ENCODE measurements at places on chromosomes 2 and 18. TPM values are rescaled to one million over a fixed set of nuclear protein-coding genes. Genes with fewer than 3 reads are reported as not detected.

The MTA3 gene
- 162 TPM for total RNA-seq

The DNAH7 gene
- total RNA-seq, result 0.27 TPM

The GAL3ST2 gene
- total RNA-seq, result 1.5 TPM

The KANSL1L gene
- total RNA-seq, result 21.2 TPM

The BOK gene
- 33.4 TPM for total RNA-seq

The KLHL14 gene
- 1.9 TPM for total RNA-seq

The PROM2 gene
- 2.2 TPM for total RNA-seq

The CAVIN2 gene
- total RNA-seq, result not detected

The COX5B gene
- 260 TPM for total RNA-seq

The AQP12B gene
- not detected for total RNA-seq

The CABYR gene
- total RNA-seq, result 48.4 TPM

The COL6A3 gene
- 7.3 TPM for total RNA-seq

DNA sequence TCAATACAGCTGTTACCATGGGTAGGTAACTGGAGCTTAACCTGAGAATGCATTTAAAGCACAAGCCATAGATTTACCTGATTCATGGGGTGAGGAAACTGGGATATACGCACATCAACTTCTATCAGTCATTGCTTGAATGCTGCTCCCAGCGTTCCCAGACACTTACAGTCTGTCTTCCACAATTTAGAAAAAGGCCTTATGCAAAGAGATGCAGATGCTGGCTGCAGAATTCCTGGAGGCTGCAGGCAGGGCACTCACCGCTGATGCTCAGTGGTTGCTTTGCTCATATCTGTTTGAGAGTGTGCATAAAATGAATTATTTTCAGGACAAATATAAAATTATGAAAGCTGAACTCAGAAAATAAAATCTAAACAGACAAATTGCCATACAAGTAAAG, 950.7 kb upstream of the PIK3C3 start:
- H3K27ac ChIP-seq, result no peak overlapping the region
- H3K4me3 ChIP-seq, result no peak overlapping the region
- H3K27me3 ChIP-seq, result no peaks in the 10 kb centered on the region
- peak; percentile 29 for DNase-seq

DNA sequence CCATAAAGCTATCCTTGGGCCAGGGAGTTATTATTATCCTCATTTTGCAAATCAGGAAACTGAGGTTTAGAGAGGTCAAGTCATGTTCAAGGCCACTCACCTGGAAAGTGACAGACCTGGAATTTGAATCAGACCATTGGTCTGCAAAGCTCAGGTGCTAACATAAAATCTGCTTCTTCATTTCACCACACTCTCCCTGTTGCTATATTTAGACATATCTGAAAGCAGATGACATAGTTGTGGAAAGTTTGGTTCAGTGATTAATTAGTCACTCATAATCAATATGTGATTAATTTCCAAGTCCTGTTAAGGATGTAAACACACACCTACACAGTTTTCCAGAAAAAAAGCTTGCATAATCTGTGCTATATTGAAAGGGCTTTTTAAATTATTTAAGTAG, 57.4 kb downstream of the LINC00305 start:
- H3K36me3 ChIP-seq, result no peaks in the 10 kb centered on the region
- no peak overlapping the region for H3K27ac ChIP-seq
- H3K4me3 ChIP-seq, result no peak overlapping the region
- no peak for DNase-seq
- H3K4me1 ChIP-seq, result no peaks in the 10 kb centered on the region

DNA sequence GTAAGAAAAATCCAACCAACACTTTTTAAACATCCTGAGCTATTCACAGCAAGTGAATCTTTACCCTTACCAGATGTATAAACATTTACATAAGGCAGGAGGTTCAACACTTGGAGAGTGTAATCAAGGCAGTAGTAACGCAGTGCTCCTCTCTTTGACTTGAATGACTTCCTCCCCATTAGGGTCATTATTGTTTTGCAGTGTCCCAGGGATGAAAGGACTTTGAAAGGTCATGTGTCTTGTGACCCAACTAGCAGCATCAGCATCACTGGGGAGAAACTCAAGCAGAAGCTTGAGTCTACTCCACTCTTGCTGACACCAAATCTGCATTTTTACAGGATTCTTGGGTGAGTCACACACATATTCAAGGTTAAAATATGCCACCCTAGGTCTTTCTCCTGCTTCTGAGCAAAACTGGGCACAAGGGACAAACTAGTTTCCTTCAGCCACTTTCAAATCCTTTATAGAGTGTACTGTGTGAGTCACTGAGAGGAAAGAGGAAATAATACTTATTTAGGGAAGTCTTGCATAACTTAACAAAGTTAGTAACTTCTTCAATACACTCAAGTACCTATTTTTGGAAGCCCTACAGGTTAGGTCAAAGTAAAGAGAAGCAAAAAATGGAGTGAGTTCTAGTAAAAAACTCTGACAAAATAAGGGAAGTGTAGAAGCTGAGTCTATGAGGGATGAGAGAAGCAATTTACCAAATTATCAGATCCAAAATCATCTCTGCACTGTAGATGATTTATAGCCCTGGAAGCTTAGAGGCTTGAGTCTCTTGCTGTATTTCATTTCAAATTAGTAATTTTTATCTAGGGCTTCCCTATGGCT, 51.0 kb upstream of the EML4 start:
- H3K4me3 ChIP-seq, result no peak overlapping the region
- DNase-seq, result peak; percentile 26
- H3K27me3 ChIP-seq, result no peaks in the 10 kb centered on the region
- H3K36me3 ChIP-seq, result no peaks in the 10 kb centered on the region

DNA sequence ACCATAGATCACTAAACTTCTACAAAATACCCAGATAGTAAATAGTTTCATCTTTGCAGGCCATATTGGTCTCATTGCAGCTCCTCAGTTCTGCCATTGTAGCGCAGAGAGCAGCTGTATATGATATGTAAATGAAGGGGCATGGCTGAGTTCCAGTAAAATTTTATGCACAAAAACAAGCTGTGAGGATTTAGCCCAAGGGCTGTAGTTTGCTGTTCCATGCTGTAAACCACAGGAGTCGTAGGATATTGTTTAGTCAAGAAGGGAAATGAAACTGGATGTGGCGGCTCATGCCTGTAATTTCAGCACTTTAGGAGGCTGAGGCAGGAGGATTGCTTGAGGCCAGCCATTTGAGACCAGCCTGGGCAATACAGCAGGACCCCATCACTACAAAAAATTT, 83.0 kb downstream of the MGAT5 start:
- no peak overlapping the region for H3K4me3 ChIP-seq
- no peaks in the 10 kb centered on the region for H3K4me1 ChIP-seq
- no peak overlapping the region for H3K27ac ChIP-seq
- no peaks in the 10 kb centered on the region for H3K36me3 ChIP-seq
- no peak for DNase-seq

DNA sequence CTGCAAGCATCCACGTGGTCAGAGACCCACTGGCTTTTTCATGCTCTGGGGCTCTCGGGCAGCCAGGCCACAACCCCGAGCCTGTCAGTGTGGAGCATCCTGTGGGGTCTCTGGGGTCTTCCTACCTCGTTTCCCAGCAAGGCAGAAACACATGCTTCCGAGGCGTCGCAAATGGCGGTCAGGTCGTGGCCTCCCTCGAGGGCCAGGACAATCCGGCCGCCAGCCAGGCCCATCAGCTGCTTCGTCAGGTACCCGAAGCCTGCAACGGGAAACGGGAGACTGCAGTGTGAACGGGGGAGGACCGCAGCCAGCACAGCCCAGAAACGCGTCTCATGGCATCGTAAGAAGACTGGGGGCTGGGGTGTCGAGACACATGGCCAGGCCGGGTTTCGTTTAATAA, 218.7 kb downstream of the TWIST2 start:
- DNase-seq, result no peak
- H3K36me3 ChIP-seq, result 0 out of 2 replicates have a peak, but pooled peaks cover 3% of the 10 kb centered on the region
- no peak overlapping the region for H3K27ac ChIP-seq
- H3K4me1 ChIP-seq, result no peaks in the 10 kb centered on the region
- H3K27me3 ChIP-seq, result no peaks in the 10 kb centered on the region

GRCh38 chr2:131557558-131558321, 30.1 kb downstream of the CCDC74A start:
- H3K4me1 ChIP-seq, result no peaks in the 10 kb centered on the region
- no peak overlapping the region for H3K27ac ChIP-seq
- no peak for DNase-seq
- no peaks in the 10 kb centered on the region for H3K27me3 ChIP-seq
- H3K36me3 ChIP-seq, result no peaks in the 10 kb centered on the region

GRCh38 chr2:105857076-105857740, 112.5 kb downstream of the NCK2 start:
- DNase-seq, result peak; percentile 35
- H3K27me3 ChIP-seq, result no peaks in the 10 kb centered on the region
- H3K4me3 ChIP-seq, result no peak overlapping the region
- H3K36me3 ChIP-seq, result no peaks in the 10 kb centered on the region
- peak overlapping the region; percentile 87 for H3K27ac ChIP-seq

GRCh38 chr2:161172901-161173540, 12.8 kb downstream of the TANK start:
- no peak overlapping the region for H3K27ac ChIP-seq
- H3K4me1 ChIP-seq, result peaks cover 11% of the 10 kb centered on the region
- no peaks in the 10 kb centered on the region for H3K27me3 ChIP-seq
- DNase-seq, result no peak
- peaks cover 9% of the 10 kb centered on the region for H3K36me3 ChIP-seq

GRCh38 chr2:201237486-201238123, 22.7 kb upstream of the CASP8 start:
- no peak overlapping the region for H3K27ac ChIP-seq
- H3K4me1 ChIP-seq, result no peaks in the 10 kb centered on the region
- H3K36me3 ChIP-seq, result no peaks in the 10 kb centered on the region
- H3K27me3 ChIP-seq, result no peaks in the 10 kb centered on the region
- DNase-seq, result no peak

DNA sequence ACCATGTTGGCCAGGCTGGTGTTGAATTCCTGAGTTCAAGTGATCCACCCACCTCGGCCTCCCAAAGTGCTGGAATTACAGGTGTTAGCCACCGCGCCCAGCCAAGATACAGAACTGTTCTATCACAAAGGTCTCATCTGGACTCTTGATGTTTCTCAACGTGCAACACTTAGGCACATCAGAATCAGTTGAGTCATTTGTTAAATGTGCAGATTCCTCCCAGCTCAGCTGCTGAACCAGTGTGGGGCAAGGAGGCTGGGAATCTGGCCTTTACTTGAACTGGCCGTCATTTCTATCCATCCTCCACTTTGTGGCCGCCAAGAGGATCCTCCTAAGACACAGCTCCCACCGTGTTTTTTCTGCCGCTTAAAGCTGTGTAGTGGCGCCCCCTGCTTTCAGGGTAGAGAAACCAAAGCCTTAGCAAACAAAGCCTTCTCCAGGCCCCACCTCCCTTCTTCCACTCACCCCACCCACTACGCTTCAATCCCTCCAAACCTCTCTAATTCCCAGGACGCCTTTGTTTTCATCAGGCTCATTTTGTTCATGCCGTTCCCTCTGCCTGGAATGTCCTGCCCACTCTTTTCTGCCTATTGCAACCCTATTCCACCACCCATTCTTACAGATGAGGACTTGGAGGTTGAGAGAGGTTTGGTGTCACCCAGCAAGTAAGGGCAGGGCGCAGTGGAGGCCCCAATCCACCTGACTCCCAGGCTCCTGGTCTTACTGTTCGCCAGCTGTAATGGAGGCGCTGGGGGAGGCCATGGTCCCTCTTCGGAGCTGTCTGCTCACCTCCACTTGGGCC, 776 bp upstream of the SPEG start:
- peak overlapping the region; percentile 7 for H3K27ac ChIP-seq
- H3K27me3 ChIP-seq, result peaks cover 35% of the 10 kb centered on the region
- H3K36me3 ChIP-seq, result no peaks in the 10 kb centered on the region

GRCh38 chr2:68762665-68763064, 28.1 kb downstream of the ARHGAP25 start:
- no peaks in the 10 kb centered on the region for H3K27me3 ChIP-seq
- no peaks in the 10 kb centered on the region for H3K36me3 ChIP-seq
- no peak for DNase-seq
- peaks cover 21% of the 10 kb centered on the region for H3K4me1 ChIP-seq
- no peak overlapping the region for H3K4me3 ChIP-seq

GRCh38 chr2:149042881-149043280, 4.4 kb downstream of the LYPD6B start:
- H3K27ac ChIP-seq, result no peak overlapping the region
- H3K27me3 ChIP-seq, result peaks cover 23% of the 10 kb centered on the region
- H3K36me3 ChIP-seq, result 0 out of 2 replicates have a peak, but pooled peaks cover 4% of the 10 kb centered on the region
- no peak overlapping the region for H3K4me3 ChIP-seq
- DNase-seq, result no peak

- H3K36me3 ChIP-seq, result no peaks in the 10 kb centered on the region
- peaks cover 17% of the 10 kb centered on the region for H3K4me1 ChIP-seq
- peaks cover 9% of the 10 kb centered on the region for H3K27me3 ChIP-seq
- H3K4me3 ChIP-seq, result peak within 1 kb of the TSS; percentile 89
- H3K27ac ChIP-seq, result no peak within 1 kb of the TSS
These were observed at the start of gene SOCS6 for GRCh38 chr18:70288851-70289328. Gene SOCS6, plus strand, starts transcription at chr18:70289045. Its CDS starts 35,624 bp downstream, at chr18:70324669.

DNA sequence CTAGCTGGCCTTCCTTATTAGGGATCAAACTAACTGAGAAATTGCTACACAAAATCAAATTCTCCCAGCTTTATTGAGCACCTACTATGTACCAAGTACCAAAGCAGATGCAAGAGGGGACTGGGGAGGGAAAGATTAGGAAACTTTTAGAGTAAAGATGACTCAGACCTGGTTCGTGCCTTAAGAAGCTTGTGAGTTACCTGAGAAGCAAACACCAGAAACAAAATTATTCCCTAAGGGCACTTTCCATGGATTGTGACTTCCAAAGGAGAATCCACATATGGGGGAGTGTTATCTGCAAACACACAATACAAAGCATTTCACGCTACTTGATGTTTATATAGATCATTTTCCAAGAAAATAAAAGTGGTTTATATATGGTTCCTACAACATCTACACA, 326.9 kb upstream of the HNRNPA3 start:
- DNase-seq, result no peak
- no peak overlapping the region for H3K27ac ChIP-seq

DNA sequence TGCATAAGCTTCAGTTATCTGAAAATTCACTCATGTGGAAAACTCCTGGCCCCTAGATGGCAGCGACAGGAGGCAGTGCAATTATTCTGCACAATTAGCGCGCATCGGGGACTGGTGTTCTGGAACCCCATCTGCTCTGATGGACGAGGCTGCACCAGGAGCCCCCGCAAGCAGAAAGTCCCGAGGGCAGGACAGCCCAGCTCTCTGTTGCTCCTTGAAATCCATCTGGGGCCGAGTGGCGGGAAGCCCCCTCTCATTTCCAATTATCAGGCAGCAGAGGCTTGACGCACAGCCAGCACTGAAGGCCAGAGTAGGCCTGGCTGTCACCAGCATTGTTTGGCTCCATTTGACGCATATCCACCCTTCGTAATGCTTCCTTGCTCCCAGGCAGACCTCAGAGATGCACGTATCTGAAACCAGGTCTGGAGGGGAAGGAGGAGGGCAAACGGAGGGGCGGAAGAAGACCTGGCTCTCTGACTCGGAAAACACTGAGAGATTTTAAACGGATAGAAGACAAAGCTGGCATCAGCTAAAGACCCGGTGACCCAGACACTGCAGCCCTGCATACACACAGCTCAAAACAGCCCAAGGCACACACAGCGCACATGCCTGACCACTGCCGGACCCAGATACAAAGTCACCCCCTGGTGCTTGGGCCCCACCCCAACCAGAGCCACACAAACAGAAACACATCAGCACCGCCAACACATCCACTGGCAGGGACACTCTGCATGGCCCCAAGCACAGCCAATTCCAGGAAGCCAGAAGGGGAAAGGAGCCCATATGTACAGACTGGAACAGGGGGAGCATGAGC, 69.8 kb downstream of the TNS1 start:
- H3K27ac ChIP-seq, result no peak overlapping the region
- H3K4me1 ChIP-seq, result peaks cover 34% of the 10 kb centered on the region
- no peaks in the 10 kb centered on the region for H3K36me3 ChIP-seq
